Suppressor macrophage treated with lipopolysaccharide for 4 hours (primary cell): ENCODE measurements at places on chromosomes 4 and X.

DNA sequence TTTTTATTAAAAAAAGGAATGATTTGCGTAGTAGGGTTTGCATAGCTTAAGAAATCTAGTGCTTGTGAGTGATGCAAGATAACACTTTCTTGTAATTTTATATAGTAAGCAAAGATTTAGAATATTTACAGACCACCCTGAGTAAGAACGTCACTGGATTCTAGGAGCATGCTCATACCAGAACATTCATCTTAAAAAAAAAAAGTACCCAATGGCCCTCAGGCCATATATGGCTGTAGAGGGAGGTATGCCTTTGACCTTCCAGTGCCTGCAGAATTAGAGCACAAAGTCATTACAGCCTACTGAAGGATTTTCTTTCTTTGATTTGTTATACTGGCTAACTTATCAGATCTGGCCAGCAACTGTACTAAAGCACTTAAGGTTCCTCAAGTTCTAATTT lies 236.3 kb upstream of the GYPA start:
- no peak for DNase-seq

- no peak for DNase-seq
Observed at GRCh38 chrX:115957862-115958490, 212.6 kb upstream of the AGTR2 start.

DNA sequence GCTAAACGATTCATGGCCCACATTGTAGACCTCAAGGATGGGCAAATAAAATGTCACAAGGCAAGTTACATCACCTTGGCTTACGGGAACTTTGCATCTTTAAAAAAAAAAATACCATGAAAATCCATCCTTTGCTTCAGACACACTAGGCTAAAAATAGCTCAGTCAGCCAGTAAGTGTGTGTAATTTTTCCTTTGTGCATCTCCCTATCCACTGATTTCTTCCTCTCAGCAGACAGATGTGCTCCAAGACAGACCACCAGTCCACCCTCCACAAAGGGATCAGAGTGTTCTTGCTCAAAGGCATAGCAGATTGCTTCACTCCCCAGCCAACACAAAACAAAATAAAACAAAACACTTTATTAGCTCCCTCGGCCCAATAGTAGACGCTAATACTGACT lies 14.6 kb downstream of the LDB2 start:
- no peak for DNase-seq

GRCh38 chr4:156538651-156539257 lies 432.8 kb downstream of the PDGFC start:
- no peak for DNase-seq

DNA sequence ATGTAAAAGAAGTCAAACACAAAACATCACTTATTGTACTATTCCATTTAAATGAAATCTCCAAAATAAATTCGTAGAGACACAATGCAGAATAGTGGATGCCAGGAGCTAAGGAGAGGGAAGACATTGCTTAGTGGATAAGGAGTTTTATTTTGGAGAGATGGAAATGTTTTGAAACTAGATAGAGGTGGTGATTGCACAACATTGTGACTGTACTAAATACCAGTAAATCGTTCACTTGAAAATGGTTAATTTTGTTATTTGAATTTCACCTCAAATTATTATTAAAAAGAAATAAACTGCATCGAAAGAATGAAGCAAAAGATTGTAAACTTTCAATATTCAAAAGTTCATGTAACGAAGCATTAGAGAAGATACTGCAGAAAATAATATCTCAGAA lies 9.7 kb upstream of the ACSL4 start:
- no peak for DNase-seq

GRCh38 chr4:33302321-33302720 lies 2582.2 kb downstream of the PCDH7 start:
- DNase-seq = no peak

DNA sequence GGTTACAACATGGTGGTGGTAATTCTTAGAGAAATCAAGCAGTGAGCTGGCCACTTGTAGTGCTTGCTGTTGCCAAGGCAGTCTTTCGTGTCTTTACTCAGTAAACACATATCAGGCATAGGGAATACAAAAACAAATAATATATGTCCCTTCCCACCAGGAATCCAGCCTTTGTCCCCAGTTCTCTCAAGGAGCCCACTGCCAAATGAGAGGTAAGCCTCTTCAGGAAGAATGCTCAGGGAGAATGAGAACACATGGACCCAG lies 421 bp upstream of the PLAC1 start:
- no peak for DNase-seq

GRCh38 chr4:19936476-19936875 lies 315.2 kb upstream of the SLIT2 start:
- DNase-seq = no peak

- DNase-seq = no peak
Observed at GRCh38 chrX:32525234-32525633, 686.1 kb downstream of the DMD start.

- DNase-seq = no peak
Observed at GRCh38 chr4:152221816-152222516, 313.9 kb downstream of the FBXW7 start.

DNA sequence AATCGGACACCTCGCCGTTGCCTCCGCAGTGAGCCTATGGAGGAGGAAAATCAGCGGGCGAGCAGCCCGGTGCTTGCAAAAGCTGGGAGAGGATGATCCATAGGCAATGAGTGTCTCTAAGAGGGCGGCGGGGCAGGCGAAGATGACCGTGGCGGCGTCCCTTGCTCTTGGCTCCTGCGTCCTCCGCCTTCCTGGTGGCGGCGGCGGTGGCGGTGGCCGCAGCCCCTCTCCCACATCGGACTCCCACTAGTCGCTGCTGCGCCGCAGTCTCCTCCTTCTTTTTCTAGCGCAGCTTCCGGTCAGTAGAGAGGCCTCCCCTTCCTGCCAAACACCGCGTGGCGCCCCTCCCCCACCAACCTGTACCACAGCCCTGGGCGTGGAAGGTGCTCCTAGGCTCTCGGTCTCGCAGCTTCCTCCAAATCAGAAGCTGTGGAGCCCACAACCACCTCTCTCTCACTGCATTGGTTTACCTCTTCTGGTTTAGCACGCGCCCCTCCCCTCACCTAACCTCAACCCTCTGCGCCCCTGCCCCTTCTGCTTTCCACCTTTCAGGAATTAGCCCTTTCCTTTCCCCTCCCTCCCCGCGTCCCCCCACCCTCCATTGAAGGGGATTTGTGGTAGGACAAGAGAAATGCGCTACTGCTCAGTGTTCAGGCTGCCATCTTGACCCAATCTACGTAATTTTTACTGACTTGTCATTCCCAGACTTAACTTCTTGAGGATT lies at the start of gene SPIN3:
TSS of gene SPIN3 (minus strand) at position 271 of the 724 bp plus-strand sequence. CDS start 594 bp downstream, outside the sequence.
- peak; percentile 23 for DNase-seq
